ENCODE measurements at places on chromosomes 6 and 20. TPM values are rescaled to one million over a fixed set of nuclear protein-coding genes. Genes with fewer than 3 reads are reported as not detected.

DNA sequence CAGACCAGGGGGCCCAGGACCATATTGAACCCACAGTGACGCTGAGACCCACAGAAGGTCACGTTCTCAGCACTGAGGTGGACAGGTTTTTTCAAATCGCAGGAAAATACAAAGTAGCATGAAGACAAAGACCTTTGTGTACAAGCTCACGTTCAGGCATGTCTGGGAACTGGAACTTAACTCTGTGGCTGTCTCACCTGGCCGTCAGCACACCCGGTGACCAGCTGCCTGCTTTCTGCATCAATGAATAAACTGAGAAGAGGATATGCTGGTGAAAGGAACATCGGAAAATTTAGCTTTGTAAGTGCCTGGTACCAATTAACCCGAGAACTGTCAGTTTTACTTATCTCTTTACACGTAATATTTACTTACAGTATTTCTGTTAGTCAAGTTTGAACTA lies 36.5 kb downstream of the WDR27 start:
- DNase-seq, result no peak

Gene GPX6
- total RNA-seq, result not detected

DNA sequence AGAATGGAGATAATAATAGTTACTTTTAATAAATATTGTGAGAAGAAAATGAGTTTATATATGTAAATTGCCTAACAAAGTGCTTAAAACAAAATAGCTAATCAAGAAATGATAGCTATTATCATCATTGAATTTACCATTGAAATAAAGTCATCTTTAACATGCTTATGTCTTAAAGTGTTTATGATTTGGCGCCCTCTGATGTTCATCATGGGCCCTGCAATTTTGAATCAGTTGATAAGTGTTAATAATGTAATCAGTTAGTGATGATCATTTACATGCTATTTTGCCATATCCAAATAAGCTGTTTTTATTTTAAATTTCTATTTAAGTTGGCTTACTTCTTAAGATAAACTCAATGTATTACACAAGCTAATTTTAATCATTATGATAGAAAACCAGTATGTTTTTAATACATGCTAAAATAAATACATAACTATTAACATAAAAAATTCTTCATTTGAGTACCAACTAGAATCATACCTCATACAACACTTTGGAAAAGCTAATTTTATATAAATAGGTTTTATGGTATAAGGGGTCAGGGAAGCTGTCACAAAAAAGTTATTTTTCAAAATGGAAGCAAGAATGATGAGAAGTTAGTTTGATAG lies 39.2 kb upstream of the TPD52L1 start:
- DNase-seq, result no peak

DNA sequence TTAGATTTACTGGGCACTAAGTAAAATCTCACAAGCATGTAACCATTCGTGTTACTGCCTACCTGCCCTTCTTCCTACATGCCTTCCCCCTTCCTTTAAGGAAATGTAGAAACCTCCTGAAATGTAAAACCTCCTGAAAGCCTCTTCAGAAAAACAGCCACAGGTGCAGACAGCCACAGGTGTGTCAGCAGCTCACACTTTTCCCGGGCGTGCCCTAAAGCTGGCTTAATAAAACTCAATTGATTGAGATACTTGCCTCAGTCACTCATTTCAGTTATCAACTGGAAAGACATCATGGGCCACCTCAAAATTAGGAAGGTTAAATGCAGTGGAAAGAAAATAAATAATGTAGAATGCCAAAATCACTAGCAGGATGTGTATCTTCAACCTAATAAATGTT lies 23.1 kb upstream of the PBOV1 start:
- no peak for DNase-seq

DNA sequence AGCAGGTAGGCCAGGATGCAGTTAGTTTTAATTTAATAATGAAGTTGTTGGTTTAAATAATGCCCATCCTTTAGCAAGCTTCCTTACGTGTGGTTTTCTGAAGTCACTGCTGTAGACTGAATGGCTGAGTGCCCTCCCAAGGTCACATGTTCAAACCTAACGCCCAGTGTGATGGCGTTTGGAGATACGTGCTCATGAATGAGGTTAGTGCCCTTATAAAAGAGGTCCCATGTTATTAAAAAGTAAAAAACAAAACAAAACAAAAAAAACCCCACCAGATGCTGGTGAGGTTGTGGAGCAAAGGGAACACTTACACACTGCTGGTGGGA lies 16.3 kb downstream of the LRP11 start:
- no peak for DNase-seq

GRCh38 chr20:57627339-57627738 lies 7.1 kb upstream of the ZBP1 start:
- no peak for DNase-seq

- no peak for DNase-seq
These were observed 1.0 kb downstream of the ITPA start for GRCh38 chr20:3210346-3210745.

DNA sequence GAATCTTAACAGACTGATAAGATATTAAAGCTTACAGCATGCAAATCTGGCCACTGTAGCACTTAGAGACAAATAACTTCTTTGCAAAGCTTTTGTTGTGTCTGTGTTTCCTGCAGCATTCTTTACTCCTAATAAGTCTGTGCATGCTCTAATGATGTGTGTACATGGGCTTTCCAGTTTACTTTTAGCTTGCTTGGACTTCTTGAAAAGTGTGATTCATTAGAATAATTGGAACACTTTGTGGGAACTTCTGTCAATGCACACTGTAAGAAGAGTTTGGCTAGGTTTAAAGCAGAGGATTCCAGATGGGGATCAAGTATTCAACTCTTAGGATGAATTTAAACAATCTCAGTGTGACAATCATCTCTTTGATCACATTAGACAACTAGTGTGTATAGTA lies 22.1 kb upstream of the TINAG start:
- DNase-seq, result no peak

Gene C4A
- 13.3 TPM for total RNA-seq

DNA sequence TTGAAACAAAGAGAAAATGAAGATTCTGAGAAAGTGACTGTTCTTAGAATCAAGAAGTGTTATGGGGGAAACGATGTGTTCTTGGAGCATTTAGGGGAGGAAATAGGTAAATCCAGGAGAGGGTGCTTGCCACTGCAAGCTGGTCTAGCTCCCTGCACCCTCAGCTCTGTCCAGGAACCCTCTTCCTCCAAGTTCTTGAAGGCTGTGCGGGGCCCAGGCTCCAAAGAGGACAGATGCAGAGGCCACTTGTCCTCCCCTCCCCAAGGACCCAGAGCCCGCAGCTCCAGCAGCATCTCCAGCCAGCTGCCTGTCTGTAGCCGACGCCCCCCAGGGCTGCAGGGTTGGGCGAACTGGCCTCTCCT lies 87.9 kb downstream of the CDC5L start:
- DNase-seq, result no peak

GRCh38 chr20:57555457-57556184 lies 5.3 kb upstream of the PCK1 start:
- DNase-seq, result no peak

Gene PPP1R14C
- 3.3 TPM for total RNA-seq

GRCh38 chr20:41224281-41224680 lies 86.9 kb downstream of the PLCG1 start:
- no peak for DNase-seq

- DNase-seq, result no peak
These were observed 3.0 kb downstream of the PRSS16 start for GRCh38 chr6:27250277-27251111.

- no peak for DNase-seq
These were observed 31.6 kb upstream of the MRPS10 start for GRCh38 chr6:42249279-42249678.

- no peak for DNase-seq
These were observed 27.3 kb downstream of the RNF182 start for GRCh38 chr6:13952101-13952500.

Gene FOXC1
- 125 TPM for total RNA-seq

Gene EPPIN
- not detected for total RNA-seq

- DNase-seq, result no peak
These were observed 55.6 kb upstream of the ZMYND8 start for GRCh38 chr20:47412083-47412482.

GRCh38 chr6:143401068-143401446 lies 49.4 kb downstream of the ADAT2 start:
- DNase-seq, result no peak

DNA sequence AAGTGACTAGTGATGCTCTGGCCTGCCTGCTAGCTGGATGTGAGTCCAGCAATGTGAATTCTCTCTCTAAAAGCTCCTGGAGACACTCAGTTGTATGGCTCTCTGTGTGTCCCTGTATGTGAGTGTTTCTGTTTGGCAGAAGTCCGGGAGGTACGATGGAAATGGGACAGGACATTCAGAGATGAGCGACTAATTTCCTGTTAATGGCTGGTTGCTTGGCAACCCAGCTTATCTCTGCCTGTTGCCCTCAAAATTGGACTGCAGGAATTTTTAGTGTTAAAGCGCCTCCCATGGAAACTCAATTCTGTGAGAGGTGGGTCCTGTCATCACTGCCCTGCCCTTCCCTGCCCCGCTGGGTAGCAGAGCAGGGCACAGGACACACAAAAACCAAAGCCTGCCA lies 136.8 kb upstream of the LRFN2 start:
- no peak for DNase-seq

DNA sequence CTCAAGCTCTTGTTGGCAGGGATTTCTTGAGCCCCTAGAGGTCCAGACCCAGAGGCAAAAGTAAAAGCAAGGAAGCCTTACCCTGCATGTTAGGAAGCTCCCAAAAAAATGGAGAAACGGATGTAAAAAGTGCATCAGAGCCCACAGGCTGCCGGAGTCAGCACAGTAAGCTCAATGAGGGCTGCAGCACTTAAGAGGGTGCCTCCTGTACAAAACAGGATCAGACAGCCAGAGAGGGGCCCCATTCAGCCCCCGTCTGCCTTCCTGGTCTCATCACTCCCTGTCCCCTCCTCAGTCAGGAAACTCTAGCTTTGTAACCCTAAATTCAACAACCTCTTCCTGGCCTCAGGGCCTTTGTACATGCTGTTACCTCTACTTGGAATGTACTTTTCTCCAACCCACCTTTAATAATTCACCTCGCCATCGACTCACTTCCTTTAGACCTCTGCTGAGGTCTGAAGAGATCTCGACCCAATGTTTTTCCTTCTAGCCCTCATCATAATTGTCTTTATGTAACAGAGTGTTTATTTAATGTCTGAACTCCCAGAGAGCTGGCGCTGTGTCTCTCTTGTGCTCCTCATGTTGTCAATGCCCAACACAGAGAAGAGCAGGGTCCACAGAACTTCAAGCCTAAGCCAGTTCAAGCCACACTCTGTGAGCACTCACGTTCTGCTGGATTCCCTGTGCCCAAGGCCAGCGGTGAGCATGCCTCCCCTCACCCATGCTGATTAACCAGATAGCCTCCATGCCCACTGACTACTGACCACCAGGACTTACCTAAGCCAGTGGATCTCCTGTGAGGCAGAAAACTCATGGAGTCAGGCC lies 2.8 kb upstream of the PLCG1 start:
- no peak for DNase-seq

DNA sequence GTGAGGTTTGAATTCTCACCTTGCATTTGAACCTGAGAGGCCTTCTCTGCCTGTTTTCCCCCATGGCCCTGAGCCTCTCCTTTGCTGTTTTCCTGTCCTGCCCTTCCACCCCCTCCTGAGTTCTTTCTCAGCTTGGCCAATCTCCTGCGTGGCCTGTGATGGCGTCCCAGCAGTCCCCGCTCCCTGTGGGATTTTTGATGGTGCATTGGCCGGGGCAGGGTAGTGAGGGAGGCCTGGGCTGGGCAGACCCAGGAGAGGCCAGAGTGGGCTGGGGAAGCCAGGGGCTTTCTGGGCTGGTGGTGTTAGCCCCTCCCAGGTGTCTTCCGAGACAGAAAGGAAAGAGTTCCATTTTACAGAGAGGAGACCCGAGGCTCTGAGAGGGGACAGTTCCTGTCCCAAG lies 6.3 kb downstream of the CEBPB start:
- DNase-seq, result no peak

DNA sequence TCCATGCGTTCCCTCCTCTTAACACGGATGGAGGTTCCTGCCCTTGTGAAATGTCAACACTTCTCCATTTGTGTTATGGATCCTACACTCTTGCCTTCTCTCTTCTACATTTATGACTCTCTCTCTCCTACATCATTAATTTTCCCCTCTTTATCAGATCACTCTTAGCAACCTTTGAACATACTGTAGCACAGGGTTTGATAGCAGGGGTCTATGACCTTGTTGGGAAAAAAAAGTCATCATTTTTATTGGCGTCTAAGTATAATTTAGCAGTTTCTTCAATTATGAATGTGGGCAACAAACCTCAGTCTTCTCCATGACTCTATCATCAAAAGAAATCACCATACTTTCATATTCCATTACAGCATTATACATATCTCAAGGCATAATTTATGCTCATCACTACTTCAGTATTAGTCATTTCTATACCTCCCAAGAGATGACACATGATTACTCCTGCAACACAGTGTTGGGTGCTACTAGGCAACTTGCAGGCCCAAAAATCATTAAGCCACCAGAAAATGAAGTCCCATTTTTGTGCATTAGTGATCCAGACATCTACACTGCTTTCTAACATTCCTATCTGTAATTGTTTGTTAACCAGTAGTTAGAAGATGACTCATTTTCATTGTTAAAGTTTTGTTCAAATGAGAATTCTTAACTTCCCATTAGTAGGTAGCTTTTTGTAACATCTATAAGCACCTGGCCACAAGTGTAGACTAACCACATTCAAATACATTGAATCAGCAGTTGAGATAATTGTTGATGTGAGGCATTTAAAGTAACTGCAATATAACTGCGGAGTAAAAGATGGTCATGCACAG lies 9.5 kb downstream of the CYP39A1 start:
- no peak for DNase-seq
